ENCODE measurements at places on chromosomes 5 and 9. TPM values are rescaled to one million over a fixed set of nuclear protein-coding genes. Genes with fewer than 3 reads are reported as not detected.

DNA sequence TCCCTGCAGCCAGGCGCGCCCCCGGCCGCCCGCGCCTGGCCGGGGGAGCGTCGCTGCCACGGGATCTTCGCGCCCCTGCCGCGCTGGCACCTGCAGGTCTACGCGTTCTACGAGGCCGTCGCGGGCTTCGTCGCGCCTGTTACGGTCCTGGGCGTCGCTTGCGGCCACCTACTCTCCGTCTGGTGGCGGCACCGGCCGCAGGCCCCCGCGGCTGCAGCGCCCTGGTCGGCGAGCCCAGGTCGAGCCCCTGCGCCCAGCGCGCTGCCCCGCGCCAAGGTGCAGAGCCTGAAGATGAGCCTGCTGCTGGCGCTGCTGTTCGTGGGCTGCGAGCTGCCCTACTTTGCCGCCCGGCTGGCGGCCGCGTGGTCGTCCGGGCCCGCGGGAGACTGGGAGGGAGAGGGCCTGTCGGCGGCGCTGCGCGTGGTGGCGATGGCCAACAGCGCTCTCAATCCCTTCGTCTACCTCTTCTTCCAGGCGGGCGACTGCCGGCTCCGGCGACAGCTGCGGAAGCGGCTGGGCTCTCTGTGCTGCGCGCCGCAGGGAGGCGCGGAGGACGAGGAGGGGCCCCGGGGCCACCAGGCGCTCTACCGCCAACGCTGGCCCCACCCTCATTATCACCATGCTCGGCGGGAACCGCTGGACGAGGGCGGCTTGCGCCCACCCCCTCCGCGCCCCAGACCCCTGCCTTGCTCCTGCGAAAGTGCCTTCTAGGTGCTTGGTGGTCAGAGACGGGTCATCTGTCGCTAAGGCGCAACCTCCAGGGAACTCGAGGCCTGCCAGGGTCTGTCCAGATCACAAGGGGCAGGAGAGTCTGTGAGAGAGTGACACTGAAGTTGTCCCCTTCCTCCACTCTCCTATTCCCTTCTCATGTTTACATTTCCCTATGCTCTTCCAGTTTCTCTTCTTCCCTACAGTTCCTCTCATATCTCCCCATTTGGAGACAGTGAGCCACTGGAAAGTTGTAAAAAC, 1.3 kb downstream of the GPR150 start:
- peak; percentile 69 for DNase-seq

GRCh38 chr9:93531374-93531773, 45.0 kb upstream of the PHF2 start:
- DNase-seq: no peak

DNA sequence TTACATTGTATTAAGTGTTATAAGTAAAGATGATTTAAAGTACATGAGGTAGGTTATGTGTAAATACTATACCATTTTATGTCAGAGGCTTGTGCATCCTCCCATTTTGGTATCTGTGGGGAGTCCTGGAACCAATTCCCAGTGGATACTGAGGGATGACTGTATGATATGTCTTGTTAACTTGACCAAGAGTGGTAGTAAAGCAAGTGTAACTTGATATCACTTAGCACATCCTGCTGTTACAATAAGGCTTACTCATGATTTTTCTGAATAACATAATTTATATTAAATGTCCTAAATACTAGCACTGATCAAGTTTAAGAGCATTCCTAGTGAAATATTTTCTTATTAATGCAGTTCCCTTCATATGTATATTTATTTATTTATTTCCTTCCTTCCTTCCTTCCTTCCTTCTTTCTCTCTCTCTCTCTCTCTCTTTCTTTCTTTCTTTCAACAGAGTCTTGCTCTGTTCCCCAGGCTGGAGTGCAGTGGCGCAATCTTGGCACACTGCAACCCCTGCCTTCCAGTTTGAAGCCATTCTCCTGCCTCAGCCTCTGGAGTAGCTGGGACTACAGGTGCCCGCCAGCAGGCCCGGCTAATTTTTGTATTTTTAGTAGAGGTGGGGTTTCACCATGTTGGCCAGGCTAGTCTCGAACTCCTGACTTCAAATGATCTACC, 7.5 kb downstream of the NDFIP1 start:
- DNase-seq: no peak

DNA sequence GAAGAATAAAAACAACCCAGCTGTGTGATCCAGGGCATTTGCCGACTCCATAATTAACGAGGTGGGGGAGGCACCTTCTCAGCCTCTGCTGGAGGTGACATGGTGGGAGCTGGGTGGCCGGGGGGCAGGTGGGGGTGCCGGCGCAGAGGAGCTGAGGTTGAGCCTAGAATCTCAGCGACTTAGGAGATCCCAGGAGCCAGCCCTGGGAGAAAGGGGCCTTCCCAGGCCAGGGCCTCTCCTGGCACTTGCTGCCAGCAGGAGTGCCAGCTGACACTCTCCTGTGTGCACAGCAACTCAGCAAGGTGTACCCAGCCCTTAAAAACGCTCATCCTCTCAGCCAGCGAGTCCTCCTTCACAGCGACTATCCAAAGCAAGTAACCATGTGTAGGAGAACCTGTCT, 62.8 kb upstream of the FCN1 start:
- DNase-seq: no peak

The ADRA1B gene
- total RNA-seq: not detected

Data from activated CD4-positive, alpha-beta T cell treated with anti-CD3 and anti-CD28 coated beads for 36 hours (primary cell).